ENCODE measurements at places on chromosomes 13 and 19. TPM values are rescaled to one million over a fixed set of nuclear protein-coding genes. Genes with fewer than 3 reads are reported as not detected.

The DPF1 gene
- polyA plus RNA-seq = 18.3 TPM

GRCh38 chr13:91904005-91904404 lies 505.6 kb downstream of the GPC5 start:
- DNase-seq = no peak

DNA sequence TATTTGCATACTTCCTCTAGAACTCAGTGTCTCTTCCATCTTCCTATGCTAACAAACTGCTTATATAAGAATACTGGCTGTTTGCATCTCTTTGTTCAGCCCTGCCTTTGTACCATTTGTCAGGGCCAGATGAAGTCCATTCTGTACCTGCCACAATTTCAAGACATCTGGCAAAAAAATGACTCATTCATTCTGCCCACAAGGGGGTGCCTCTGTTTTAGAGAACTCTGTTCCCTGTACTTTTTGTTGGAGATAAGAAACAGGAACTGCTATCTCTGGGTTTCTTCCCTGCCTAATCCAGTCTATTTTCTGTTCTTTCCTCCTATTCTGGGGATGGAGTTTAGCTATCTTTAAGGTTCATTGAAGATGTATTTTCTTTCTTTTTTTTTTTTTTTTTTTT lies 23.0 kb downstream of the ZNF568 start:
- DNase-seq = peak; percentile 11

- DNase-seq = no peak
Observed at GRCh38 chr19:44623626-44624025, 10.3 kb downstream of the IGSF23 start.

DNA sequence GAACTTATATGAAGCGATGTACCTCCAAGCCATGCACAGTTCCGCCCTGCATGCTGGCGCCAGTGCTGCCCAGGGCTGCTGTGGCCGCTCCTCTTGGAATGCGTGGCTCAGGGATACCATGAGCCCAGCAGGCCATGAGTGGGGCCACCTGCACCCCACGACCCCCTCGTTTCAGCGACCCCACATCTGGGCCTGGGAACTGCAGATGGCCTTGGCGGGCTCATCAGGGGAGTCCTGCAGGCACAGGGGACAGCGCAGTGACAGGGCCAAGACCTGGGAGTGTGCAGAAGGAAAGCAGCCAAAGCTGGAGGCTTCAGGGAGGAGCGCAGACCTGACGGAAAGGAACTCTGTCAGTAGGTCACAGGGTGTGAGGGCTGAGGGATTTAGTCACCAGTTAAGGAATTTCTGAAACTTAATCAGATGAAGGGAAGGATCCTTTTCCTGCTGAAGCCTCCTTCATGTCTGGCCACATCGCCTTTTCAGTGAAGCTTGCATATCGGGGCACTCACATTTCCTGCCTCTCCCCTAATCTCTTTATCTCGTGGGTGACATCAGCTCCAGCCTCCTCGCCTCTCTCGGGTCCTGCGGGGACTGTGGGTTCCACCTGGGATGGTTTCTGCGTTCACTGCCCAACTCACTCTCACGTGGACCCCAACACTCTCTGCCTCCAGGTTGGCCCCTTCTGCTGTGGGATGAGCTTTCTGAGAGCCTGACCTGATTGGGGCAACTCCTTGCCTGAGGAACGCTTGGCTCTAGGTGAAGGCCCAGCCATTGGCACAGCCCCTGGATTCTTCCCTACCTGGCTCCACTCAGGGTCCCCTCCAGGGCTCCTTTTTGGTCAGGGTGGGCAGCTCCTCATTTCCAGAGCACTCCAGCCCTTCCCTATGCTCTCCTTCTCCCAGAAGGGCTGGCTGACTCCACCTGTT lies 123.5 kb downstream of the CRYL1 start:
- DNase-seq = no peak

The PSG11 gene
- not detected for polyA plus RNA-seq

- DNase-seq = no peak
Observed at GRCh38 chr13:43879755-43880181, at the start of gene LACC1. Gene LACC1 (plus strand): TSS chr13:43879904. CDS start chr13:43880986, 1,082 bp downstream.

DNA sequence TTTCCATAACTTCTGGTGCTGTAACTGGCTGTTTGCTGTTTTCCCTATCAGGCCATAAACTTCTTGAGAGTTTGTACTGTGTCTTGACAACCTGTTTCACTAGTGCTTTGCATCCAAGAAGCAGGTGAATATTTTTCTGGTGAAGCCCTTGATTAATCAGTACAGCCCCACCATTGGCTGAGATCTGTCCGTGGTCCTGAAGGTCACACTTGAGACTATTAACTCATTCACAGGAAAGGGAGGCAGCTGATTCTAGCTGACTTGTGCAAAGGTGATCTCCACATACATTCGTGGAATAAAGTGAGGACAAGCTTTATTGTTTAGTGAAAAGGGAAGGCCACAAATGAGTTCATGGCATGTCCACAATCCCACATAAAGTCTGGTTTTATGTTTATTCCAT lies 61.4 kb upstream of the ZNF835 start:
- DNase-seq = no peak

- no peak for DNase-seq
Observed at GRCh38 chr19:8682931-8683330, 15.7 kb downstream of the ACTL9 start.

- no peak for DNase-seq
Observed at GRCh38 chr13:73672492-73672891, 461.7 kb downstream of the KLF12 start.

The EEF2 gene
- 3,920 TPM for polyA plus RNA-seq

DNA sequence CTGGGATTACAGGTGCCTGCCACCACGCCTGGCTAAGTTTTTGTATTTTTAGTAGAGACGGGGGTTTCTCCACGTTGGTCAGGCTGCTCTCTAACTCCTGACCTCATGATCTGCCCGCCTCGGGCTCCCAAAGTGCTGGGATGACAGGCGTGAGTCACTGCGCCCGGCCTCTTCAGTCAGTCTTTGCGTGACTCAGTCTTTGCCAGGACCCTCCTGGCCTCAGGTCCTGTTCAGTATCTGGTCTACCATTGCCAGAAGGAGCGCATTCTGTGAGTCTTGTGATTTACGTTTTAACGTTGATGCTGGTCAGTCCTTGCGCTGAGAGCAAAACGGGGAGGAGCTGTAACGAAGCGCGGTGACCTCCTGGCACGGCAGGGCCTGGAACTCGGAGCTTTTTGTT lies 7.6 kb upstream of the HMG20B start:
- no peak for DNase-seq

The CEACAM1 gene
- polyA plus RNA-seq = 1.3 TPM

DNA sequence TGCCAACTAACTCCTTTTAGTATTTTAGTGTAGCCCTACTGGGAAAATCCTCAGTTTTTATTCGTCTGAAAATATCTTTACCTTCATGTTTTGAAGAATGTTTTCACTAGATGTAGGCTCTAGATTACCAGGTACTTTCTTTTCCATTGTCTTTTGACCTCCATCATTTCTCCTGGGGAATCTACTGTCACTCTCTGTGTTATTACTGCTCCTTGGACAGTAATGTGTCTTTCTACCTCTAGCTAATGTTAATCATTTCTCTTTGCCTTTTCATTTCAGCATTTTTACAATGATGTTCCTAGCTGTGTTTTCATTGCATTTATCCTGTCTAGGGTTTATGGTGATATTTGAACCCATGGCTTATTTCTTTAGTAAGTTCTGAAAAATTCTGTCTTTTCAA lies 61.9 kb downstream of the SPACA7 start:
- DNase-seq = no peak

The SLC7A10 gene
- polyA plus RNA-seq = 4.7 TPM

The CGB1 gene
- polyA plus RNA-seq = not detected

- no peak for DNase-seq
Observed at GRCh38 chr19:49712397-49712859, 21.5 kb downstream of the CPT1C start.

DNA sequence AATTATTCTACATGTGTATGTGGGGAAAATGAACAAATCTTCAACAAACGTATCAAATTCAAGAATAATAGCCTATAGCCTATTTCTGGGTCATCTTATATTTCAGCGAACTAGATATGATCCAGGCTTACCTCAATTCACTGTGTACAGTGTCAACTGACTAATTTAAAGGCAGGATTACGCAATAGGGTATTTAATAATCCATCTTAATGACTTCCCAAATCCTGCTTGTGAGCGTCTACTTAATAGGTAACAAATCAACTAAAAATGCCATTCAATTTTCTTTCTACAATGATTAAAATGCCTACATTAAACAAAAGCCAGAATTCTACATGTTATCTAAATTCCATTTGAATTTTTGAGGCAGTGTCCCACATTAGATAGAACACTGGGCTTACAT lies 67.0 kb downstream of the USP12 start:
- no peak for DNase-seq

DNA sequence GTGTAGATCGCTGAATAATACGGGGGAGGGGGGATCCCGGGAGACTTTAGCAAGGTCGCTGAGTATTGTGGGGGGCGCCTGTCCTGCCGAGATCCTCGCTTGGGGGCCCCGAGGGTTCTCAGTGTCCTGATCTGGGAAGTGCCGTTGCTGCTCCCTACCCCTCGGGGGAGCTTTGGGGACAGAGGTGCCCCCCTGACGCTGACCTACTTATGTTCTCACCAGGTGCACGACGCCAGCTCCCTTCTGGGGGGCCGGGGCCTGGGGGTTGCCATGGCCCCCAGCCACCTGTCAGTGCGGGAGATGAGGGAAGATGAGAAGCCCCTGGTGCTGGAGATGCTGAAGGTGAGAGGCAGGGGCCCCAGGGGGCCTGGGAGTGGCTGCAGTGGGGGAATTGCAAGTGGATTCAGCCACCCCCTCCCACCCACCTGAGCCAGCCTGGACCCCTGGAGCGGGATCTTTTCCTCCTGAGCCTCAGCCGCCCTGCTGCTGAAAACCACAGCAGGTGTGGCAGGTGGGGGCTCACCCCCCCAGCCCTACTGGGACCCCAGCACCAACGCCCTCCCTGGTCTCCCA lies 537 bp downstream of the NAT14 start:
- no peak for DNase-seq
